Activated T-helper 2 cell treated with anti-CD3 and anti-CD28 coated beads, Interferon-gamma antibody, Interleukin-2, Interleukin-4, amounts not matched to agents 10 μg/mL and 5 μg/mL and 100 μg/mL, durations not matched to agents 14 hours and 24 hours and 36 hours (primary cell): ENCODE measurements at places on chromosomes 1 and 21. TPM values are rescaled to one million over a fixed set of nuclear protein-coding genes. Genes with fewer than 3 reads are reported as not detected.

The OVAAL gene
- not detected in 2 replicates for total RNA-seq

The OR2L5 gene
- total RNA-seq, result not detected in 2 replicates

The CSDE1 gene
- total RNA-seq, result 411 and 414 TPM in 2 replicates

The NUDT4B gene
- total RNA-seq, result 0.68 TPM in 1 of 2 replicates, not detected in the other

The RSPH1 gene
- total RNA-seq, result not detected in 2 replicates

The FYB2 gene
- total RNA-seq, result not detected in 2 replicates

The AMY2A gene
- total RNA-seq, result not detected in 2 replicates

The FGR gene
- total RNA-seq, result 0.07 and 0.25 TPM in 2 replicates

The TTC39A gene
- 0.41 and 0.44 TPM in 2 replicates for total RNA-seq

The CLDN17 gene
- not detected in 2 replicates for total RNA-seq

The DENND1B gene
- 18.2 and 19.0 TPM in 2 replicates for total RNA-seq

The RPS8 gene
- 2,328 and 2,356 TPM in 2 replicates for total RNA-seq

The KIF14 gene
- 13.8 and 14.9 TPM in 2 replicates for total RNA-seq
